T-helper 22 cell (primary cell): ENCODE measurements at places on chromosomes 5 and 9.

- no peak for DNase-seq
These were observed 30.2 kb upstream of the HOMER1 start for GRCh38 chr5:79544131-79544530.

DNA sequence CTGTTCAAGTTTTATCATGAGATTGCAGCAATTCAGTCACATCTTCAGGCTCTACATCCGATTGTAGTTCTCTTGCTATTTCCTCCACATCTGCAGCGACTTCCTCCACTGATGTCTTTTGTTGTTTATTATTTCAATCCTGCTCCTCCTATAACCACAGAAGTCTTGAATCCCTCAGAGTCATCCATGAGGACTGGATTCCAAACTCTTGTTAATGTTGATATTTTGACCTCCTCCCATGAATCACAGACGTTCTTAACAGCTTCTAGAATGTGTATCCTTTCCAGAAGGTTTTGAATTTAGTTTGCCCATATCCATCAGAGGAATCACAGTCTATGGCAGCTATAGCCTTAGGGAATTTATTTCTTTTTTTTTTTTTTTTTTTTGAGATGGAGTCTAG is 3.6 kb downstream of the FBXO38 start:
- DNase-seq = no peak

- no peak for DNase-seq
These were observed 103.2 kb downstream of the LHFPL2 start for GRCh38 chr5:78545406-78545805.

DNA sequence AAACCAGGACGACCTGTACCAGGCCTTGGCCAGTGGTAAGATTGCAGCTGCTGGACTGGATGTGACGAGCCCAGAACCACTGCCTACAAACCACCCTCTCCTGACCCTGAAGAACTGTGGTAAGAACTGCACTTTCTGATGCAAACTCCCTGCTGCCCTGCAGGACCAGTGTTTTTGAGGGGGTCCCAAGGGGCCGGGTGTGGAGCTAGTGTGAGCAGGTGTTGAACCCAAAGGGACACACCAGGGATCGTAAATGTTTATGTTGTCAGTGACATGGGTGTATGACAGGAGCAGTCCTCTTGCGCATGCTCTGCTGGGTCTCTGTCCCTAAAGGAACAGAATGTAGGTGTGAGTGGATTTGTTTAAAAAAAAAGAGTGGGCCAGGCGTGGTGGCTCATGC is 9.5 kb downstream of the GRHPR start:
- DNase-seq = no peak

DNA sequence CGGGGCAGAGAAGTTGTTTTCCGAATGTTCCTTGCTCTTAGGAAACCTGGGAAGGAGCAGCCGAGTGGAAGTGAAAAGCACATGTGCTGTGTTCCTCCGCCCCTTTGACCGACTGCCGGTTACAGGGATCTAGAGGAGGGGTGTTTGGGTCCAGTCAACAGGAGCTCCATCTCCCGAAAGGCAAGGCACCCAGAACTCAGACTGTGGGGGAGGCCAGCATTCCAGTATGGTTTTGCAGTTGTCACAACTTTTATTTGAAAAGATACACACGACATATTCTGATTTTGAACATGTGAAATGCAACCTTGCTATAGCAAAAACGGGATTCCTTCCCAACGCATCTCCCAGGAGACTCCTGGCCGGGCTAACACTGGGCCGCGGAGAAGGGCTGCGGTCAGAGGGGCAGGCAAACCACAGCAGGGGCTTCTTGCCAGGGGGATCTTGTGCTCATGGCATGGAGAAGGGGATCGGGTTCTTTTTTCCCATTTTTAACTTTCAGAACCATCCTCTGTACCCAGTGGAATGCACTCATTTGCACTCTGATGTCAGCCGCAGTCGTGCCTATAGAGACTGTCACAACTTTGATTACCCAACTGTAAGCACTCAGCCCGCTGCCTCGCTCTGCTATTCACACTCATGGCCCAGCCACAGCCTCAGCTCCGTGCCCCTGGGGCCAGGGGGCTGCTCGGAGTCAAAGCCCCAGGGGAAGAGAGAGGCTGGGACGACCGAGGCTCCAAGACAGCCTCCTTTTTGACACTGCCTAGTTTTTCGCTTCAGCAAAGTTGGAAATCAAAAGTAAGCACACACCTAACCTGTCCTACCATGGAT is 3.9 kb downstream of the QRFP start:
- no peak for DNase-seq

GRCh38 chr5:31846934-31847333 is 208.0 kb downstream of the PDZD2 start:
- no peak for DNase-seq

GRCh38 chr9:117938086-117938485 is 233.9 kb downstream of the TLR4 start:
- no peak for DNase-seq

DNA sequence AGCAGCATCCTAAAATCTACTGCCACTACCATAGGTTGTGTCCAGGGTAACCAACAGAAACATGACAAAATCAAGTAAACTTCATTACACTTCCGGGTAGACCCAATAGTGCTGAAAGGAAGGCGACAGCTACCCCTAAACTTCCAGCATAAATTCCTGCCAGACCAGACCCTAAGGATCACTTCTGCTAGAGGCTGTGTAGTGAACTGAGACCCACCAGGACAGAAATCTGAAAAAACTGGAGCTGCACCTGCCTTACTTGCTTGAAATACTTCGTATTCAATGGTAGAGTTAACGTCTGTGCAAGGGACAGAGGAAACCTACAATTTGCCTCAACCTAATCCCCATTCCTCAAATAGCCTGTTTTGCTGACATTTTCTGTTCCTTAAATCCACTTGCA is 1.0 kb upstream of the SECISBP2 start:
- no peak for DNase-seq

- DNase-seq = peak; percentile 28
These were observed 663 bp downstream of the ISOC1 start for GRCh38 chr5:129094924-129095899.

DNA sequence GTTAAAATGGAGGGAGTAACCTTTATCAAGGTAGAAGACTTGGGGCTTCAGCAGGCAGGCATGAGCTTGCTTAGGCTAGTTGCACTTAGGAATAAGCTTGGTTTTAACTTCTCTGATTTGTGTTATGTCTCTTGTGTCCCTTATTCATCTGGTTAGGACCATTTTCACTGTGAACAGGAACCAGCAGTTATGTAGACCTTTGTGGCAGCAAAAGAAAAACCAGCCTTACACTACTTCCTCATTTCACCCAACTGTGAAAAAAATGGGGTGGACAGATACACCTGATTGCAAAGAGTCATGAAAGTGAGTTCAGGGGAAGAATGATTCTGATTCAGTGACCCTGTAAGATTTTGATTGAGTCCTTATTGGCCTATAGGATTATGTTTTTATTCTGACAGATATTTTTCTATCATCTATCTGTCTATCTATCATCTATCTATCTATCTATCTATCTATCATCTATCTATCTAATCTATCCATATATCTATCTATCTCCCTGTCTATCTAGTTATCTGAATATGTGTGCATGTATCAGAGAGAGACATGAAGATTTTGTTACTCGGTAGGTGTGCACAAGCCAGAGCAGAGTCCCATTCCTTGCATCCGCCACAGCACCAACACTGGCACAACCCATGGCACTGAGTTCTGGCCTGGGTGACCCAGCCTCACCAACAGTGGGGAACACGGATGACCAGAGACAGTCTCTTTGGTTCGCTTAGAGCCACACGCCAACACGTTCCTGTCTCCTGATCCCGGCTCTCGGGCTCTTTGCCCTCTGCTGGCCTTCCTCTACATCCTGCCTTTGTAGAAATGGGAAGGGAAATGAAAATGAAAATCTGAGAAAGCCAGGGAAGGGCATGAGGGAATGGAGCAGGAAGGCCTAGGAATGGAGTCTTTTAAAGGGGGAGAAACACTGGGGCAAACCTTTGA is 1.3 kb upstream of the ZNF366 start:
- no peak for DNase-seq
